ENCODE measurements at places on chromosomes 4 and X.

DNA sequence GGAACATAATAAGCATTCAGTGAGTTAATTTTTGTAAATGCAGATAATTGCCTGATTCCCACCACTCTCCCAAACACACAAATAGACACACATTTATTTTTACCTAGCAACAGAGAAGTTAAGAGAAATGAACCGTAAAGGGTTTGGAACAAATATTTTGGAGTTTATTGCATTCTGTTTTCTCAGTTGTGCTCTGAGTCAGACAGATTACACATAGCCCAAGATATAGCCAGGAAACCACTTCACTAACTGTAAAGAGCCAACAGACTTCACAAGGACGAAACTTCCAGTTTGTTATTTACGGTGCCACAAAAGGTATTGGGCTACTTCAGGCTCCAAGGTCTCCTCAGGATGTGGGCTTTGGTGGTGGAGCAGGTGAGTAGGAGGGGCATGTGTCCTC lies 217.0 kb downstream of the BMPR1B start:
- DNase-seq = peak; percentile 78

DNA sequence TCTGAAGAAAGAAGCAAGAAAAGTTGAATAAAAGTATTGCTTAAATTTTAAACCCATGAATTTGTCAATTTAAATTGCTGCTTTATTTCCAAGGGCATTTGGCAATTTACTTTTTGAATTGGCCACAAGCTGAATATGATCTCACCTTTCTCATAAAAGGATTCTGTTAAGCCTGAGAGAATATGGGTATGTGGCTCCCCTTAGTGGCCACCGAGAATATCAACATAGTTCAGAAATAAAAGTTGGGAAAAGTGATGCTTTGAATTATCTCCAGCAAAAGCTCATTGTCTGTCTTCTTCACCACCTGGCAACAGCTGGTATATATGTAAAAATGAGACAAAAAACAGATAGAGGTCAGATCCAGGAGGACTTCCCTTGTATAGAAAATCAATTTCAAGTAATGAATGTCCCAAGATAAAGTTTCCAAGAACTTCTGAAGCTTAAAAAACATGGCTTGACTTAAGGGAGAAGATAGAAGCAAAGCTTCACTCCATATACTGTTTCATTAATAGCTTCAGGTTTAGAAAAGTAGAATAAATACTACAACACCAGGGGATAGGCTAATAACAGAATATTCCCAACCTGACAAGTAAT lies 290.7 kb upstream of the FAM241A start:
- peak; percentile 49 for DNase-seq

DNA sequence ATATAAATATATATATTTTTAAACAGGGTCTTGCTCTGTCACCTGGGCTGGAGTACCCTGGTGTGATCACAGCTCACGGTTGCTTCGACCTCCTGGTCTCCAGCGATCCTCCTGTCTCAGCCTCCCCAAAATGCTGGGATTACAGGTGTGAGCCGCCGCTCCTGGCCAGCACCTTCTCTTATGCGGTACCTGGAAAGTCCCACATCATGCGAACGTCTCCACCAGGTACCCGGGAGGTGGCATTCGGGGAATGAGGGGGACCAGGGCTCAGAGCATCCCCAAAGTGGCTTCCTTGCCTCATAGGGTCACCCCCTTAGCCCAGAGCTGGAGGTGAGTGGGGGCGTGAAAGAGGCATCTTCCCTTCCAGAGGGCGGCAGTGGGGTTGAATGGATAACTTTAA lies 84.0 kb upstream of the PPP2R3B start:
- no peak for DNase-seq

DNA sequence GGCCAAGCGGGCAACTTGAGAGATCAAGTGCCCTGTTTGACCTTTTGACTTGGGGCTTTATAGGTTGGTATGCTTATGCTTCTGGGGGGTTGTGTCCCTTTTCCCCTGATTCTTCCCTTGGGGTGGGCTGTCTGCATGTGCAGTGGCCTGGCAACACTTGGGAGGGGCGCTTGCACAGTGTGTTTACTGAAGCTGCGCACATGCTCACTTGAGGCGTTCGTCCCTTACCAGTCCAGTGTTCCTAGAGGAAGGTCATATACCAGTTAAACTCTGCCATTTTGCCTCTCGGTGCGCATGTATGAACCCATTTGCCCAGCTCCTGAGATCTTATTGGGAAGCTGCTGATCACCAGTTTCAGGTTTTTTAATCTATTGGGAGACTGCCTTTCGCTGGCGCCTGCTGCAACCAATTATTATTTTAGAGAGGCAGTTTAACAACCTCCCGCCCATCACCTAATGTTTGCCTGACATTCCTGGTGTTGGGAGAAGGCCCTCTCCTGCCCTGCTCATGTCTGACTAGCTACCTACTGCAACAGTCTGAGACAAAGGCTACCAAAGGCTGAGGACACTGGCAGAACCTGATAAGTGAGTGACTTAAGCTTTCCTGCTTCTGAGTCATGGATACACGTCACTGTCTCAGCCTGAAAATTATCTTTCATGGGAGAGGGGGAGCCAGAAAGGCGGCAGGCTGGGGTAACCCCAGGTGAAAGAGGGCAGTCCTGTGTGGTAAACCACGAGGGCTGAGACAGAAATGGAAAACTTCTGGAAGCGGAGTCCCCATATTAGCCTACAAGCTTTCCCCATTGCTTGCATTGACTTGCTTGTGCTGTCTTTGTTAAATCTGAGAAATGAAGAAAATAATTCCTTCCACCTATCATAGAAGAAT lies 97.6 kb downstream of the CPE start:
- DNase-seq = peak; percentile 63

Data from cardiac fibroblast (primary cell).